T-cell (primary cell): ENCODE measurements at places on chromosomes 13 and 19.

DNA sequence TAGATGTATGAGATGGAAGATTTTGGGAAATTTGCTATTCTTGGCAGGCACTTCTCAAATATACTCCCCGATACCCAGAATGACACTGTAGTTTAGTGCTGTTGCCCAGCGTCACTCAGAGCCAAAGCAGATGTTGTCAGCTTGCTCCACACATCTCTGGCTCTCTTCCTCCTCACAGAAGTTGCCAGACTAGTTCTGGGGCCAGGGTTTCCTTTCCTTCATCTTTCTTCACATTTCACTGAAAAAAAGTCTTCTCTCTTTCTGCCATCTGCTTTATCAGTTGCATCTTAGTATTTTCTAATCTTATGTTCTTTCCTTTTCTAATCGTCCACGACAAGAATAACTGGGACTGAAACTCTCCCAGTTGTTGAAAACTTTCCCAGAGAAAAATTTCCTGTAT lies 251.4 kb downstream of the RGCC start:
- H3K36me3 ChIP-seq = no peaks in the 10 kb centered on the region
- H3K27ac ChIP-seq = no peak overlapping the region
- DNase-seq = no peak
- no peak overlapping the region for H3K4me3 ChIP-seq

DNA sequence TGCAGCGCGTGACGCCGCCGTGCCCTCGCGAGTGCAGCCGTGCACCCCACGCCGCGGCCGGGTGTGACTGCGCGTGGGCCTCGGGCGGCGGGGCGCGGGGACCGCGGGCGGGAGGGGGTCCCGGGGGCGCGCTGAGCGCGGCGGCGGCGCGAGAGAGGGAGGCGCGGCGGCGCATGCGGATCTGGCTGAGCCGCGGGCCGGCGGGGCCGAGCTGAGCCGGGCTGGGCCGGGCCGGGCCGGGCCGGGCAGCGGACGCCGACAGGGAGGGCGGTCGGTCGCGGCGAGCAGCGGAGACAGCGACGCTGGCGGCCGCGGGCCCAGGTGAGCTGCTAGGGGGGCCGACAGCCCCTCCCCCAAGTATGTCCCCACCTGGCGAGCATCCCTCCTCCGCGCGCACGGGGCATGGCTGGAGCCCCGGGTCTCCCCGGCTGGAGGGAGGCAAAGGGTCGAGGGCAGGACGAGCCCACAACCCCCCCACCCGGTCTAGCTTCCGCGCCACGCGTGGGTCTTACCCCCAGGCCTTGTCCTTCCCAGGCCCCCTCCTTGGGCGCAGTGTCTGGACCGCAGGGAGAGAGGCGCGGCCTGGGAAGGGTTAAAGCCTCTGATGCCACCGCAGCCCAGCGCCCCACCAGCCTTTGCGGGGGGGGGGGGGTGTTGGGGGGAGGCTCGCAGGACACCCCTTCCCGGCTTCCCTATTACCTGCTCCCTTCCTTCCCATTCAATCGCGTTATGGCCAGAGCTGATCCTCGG lies at the start of gene SPTBN4:
SPTBN4 (plus strand) TSS at position 17 of the 750 bp plus-strand sequence. CDS start 5,621 bp downstream, outside the sequence.
- DNase-seq = no peak
- H3K27me3 ChIP-seq = peaks cover 24% of the 10 kb centered on the region
- H3K36me3 ChIP-seq = no peaks in the 10 kb centered on the region
- H3K4me1 ChIP-seq = peaks cover 11% of the 10 kb centered on the region

- no peak overlapping the region for H3K27ac ChIP-seq
- no peaks in the 10 kb centered on the region for H3K4me1 ChIP-seq
- H3K4me3 ChIP-seq = no peak overlapping the region
- H3K27me3 ChIP-seq = peaks cover 10% of the 10 kb centered on the region
Observed at GRCh38 chr19:33805313-33805712, 8.6 kb downstream of the KCTD15 start.

GRCh38 chr19:57841122-57841763 lies 8.4 kb upstream of the ZNF587 start:
- no peaks in the 10 kb centered on the region for H3K4me1 ChIP-seq
- H3K27me3 ChIP-seq = no peaks in the 10 kb centered on the region
- H3K36me3 ChIP-seq = no peaks in the 10 kb centered on the region

GRCh38 chr19:47854459-47854858 lies 4.6 kb upstream of the TPRX2 start:
- peaks cover 5% of the 10 kb centered on the region for H3K27me3 ChIP-seq
- no peak overlapping the region for H3K4me3 ChIP-seq
- no peaks in the 10 kb centered on the region for H3K36me3 ChIP-seq
- H3K27ac ChIP-seq = no peak overlapping the region
- DNase-seq = no peak

GRCh38 chr19:40387155-40387554 lies 2.8 kb downstream of the HIPK4 start:
- peaks cover 6% of the 10 kb centered on the region for H3K27me3 ChIP-seq
- no peaks in the 10 kb centered on the region for H3K4me1 ChIP-seq
- H3K27ac ChIP-seq = no peak overlapping the region
- H3K4me3 ChIP-seq = no peak overlapping the region

GRCh38 chr19:4870025-4870700 lies 2.7 kb upstream of the PLIN3 start:
- no peak for DNase-seq
- peaks cover 29% of the 10 kb centered on the region for H3K4me1 ChIP-seq
- H3K4me3 ChIP-seq = no peak overlapping the region
- no peaks in the 10 kb centered on the region for H3K36me3 ChIP-seq
- H3K27me3 ChIP-seq = no peaks in the 10 kb centered on the region

GRCh38 chr19:54684527-54684926 lies 21.7 kb downstream of the LILRB4 start:
- no peaks in the 10 kb centered on the region for H3K4me1 ChIP-seq
- H3K27me3 ChIP-seq = no peaks in the 10 kb centered on the region
- no peak for DNase-seq

DNA sequence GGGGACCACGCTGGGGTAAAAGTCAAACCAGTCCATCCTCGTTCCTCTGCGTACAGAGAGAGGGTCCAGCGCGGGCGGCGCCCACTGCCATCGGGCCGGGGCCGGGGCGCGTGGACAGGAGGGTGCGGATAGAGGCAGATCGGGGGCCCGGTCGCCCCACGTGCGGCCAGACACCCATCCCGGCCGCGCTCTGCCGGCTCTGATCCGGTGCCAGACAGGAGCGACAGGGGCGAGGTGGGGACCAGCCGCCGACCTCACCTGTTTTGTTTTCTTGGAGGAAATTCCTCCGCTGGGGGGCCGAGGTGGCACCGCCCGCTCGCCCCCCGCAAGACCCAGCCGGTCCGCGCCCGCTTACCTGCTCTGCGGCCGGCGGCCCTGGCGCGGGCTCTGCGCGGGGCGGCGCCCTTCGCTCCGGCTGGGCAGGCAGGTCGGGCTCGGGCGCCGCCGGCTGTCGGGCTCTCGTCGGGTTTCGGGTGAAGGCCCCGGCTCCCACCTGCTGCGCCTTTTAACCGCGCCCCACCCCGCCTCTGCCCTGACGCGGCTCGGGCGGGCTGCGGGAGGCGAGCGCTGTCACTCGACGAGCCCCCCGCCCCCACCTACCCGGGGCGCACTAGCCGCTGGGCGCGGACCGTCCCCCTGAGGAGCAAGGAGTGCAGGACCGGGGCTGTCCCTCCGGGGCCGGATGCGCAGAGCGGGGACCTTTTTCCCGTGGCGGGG lies at the start of gene GJB6:
GJB6 (minus strand) TSS at position 481 of the 717 bp plus-strand sequence. CDS start 8,839 bp downstream, outside the sequence.
- DNase-seq = peak; percentile 18
- H3K4me3 ChIP-seq = peak within 1 kb of the TSS; percentile 76
- no peaks in the 10 kb centered on the region for H3K4me1 ChIP-seq
- H3K27me3 ChIP-seq = peaks cover 34% of the 10 kb centered on the region
- H3K36me3 ChIP-seq = no peaks in the 10 kb centered on the region

DNA sequence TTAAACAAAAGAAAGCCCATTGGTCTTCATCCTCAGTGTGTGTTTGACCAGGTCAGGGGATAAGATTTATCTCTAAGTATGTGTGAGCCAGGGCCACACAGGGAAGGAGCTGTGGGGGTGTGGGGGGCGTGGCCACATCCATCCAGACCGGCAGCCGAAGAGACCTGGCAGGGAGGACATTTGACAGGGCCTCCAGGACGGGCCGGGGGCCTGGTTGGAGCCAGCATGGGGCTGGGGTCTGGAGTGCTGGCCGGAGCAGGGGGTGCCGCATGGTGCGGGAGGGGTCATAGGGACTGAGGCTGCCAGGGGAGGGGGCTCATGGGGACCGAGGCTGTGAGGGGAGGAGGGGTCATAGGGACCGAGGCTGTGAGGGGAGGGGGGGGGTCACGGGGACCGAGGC lies 20.4 kb upstream of the GNA15 start:
- H3K4me3 ChIP-seq = no peak overlapping the region
- no peaks in the 10 kb centered on the region for H3K4me1 ChIP-seq
- DNase-seq = no peak
- H3K27me3 ChIP-seq = no peaks in the 10 kb centered on the region
- H3K36me3 ChIP-seq = peaks cover 13% of the 10 kb centered on the region

DNA sequence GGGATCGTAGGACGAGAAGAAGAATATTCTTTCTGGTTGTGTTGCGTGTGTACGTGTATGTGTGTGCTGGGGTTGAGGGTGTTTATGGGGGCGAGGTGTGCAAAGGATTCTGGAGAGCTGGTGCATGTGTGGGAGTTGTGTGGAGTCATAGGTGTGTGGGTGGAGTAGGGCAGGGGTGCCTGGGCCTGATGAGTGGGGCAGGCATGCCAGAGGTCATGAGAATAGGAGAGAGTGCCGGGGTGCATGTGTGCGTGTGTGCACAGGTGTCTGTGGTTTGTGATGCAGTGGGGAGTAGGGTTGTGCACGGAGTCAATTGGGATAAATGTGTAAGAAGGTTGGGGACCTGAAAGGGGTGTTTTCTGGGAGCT lies 649 bp downstream of the TMEM91 start:
- H3K4me3 ChIP-seq = peak overlapping the region; percentile 52
- H3K27me3 ChIP-seq = no peaks in the 10 kb centered on the region
- H3K36me3 ChIP-seq = peaks cover 4% of the 10 kb centered on the region
- H3K4me1 ChIP-seq = no peaks in the 10 kb centered on the region
- no peak overlapping the region for H3K27ac ChIP-seq

GRCh38 chr19:1136621-1137317 lies 33.0 kb downstream of the GPX4 start:
- H3K27me3 ChIP-seq = no peaks in the 10 kb centered on the region
- no peak overlapping the region for H3K4me3 ChIP-seq
- peaks cover 38% of the 10 kb centered on the region for H3K4me1 ChIP-seq
- H3K27ac ChIP-seq = no peak overlapping the region

GRCh38 chr19:50599427-50599826 lies 31.2 kb upstream of the LRRC4B start:
- H3K4me3 ChIP-seq = no peak overlapping the region
- H3K27ac ChIP-seq = no peak overlapping the region
- DNase-seq = no peak
- no peaks in the 10 kb centered on the region for H3K36me3 ChIP-seq
- no peaks in the 10 kb centered on the region for H3K4me1 ChIP-seq
- H3K27me3 ChIP-seq = peaks cover 26% of the 10 kb centered on the region

GRCh38 chr13:42602906-42603305 lies 29.0 kb downstream of the TNFSF11 start:
- H3K27me3 ChIP-seq = no peaks in the 10 kb centered on the region
- H3K4me1 ChIP-seq = no peaks in the 10 kb centered on the region
- H3K36me3 ChIP-seq = no peaks in the 10 kb centered on the region
- no peak overlapping the region for H3K4me3 ChIP-seq
- no peak overlapping the region for H3K27ac ChIP-seq

- H3K27ac ChIP-seq = peak within 1 kb of the TSS; percentile 98
- H3K4me3 ChIP-seq = peak within 1 kb of the TSS; percentile 100
Observed at GRCh38 chr19:12791345-12792050, at the start of gene JUNB. Gene JUNB, plus strand, starts transcription at chr19:12791486. Its CDS starts 286 bp downstream, at chr19:12791772.

GRCh38 chr19:3344608-3345598 lies 21.5 kb upstream of the NFIC start:
- H3K27ac ChIP-seq = no peak overlapping the region
- no peak overlapping the region for H3K4me3 ChIP-seq
- H3K4me1 ChIP-seq = no peaks in the 10 kb centered on the region
- DNase-seq = no peak
- H3K36me3 ChIP-seq = no peaks in the 10 kb centered on the region

DNA sequence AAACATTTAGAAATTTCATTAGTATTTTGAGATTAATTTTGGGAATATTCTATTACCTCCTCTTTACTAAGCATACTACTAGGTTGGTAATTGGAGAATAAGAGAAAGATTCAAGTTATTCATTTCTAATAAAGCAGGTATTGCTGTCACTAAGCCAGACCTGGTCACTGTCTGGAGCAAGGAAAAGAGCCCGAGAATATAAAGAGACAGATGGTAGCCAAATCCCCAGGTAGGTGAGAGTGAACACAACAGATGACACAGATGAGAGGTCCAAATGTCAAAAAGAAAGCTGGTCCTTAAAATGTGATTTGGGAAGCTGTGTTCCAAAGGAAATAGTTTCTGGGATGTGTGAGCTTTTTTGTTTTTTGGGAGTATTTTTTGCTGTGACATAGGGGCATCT lies 128.6 kb downstream of the ZNF100 start:
- H3K4me1 ChIP-seq = no peaks in the 10 kb centered on the region
- no peak overlapping the region for H3K4me3 ChIP-seq
- H3K36me3 ChIP-seq = no peaks in the 10 kb centered on the region
- no peak overlapping the region for H3K27ac ChIP-seq

DNA sequence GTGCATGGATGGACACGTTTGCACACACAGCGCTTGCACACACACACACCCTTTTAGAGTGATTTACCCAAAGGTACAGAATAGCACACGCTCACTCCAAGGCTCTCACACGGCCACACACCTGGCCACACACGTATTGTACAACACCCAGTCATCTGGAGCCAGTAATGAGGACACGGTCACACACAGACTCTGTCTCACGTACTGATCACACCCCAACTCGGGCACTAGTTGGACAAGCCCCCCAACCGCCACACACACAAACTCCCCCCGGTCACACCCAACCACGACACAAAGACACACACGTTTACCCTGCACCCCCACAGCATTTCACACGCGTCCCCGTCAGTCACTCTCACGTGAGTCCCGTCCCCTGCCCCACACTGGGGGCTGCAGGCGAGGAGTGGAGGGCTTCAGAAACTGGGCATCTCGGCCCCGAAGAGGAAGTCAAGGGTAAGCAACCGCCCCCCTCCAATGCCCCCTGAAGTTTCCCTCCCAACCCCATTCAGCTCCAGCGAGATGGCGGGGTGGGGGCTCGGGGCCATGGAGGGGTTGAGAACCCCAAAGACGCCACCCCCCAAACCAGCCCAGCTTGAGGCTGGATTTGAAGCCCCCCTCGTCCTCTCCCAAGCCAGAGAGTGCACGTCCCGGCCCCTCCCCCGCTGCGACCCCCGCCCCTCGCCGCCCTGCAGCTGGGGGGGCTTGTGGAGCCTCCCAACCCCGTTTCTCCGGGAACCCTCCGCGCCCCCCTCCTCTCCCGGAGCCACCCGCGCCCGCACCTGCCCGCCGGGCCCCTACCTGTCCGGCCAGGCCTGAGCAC lies 599 bp downstream of the OLFM2 start:
- peaks cover 79% of the 10 kb centered on the region for H3K27me3 ChIP-seq
- no peaks in the 10 kb centered on the region for H3K4me1 ChIP-seq
- H3K36me3 ChIP-seq = no peaks in the 10 kb centered on the region
- peak overlapping the region; percentile 49 for H3K4me3 ChIP-seq
- DNase-seq = no peak

GRCh38 chr13:110490009-110490770 lies 71.3 kb downstream of the RAB20 start:
- H3K27me3 ChIP-seq = no peaks in the 10 kb centered on the region
- no peak overlapping the region for H3K4me3 ChIP-seq
- no peak overlapping the region for H3K27ac ChIP-seq
- no peak for DNase-seq

- no peaks in the 10 kb centered on the region for H3K27me3 ChIP-seq
- H3K27ac ChIP-seq = no peak overlapping the region
- no peak for DNase-seq
- no peaks in the 10 kb centered on the region for H3K4me1 ChIP-seq
- no peaks in the 10 kb centered on the region for H3K36me3 ChIP-seq
- no peak overlapping the region for H3K4me3 ChIP-seq
Observed at GRCh38 chr13:97809576-97809975, 143.9 kb upstream of the IPO5 start.

- no peak overlapping the region for H3K4me3 ChIP-seq
- H3K4me1 ChIP-seq = no peaks in the 10 kb centered on the region
Observed at GRCh38 chr19:42606660-42607351, 12.1 kb upstream of the CEACAM8 start.
